ENCODE measurements at places on chromosomes 2 and 18. TPM values are rescaled to one million over a fixed set of nuclear protein-coding genes. Genes with fewer than 3 reads are reported as not detected.

DNA sequence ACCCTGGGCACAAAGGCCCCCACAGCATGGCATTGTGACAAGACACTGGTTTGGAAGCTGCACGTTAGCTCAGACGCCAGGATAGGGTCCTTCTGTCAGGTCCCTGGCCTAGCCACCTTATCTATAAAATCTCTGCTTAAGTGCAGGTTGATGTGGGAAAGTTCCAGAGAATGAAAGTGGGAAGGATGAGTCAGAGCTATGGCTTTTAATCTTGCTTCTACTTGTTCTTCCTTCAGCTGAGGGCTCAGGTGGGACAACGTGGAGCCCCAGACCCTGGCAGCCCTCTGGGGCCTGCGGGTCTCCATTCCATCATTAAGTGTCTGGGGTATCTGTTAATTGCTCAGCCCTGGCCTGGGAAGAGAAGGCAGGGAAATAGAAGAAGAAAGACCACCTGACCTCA lies 64.5 kb downstream of the CELF4 start:
- no peak for DNase-seq

Gene REG1B
- total RNA-seq = not detected

Gene UBE2F
- 78.0 TPM for total RNA-seq

- DNase-seq = no peak
Observed at GRCh38 chr2:46025081-46025480, 272.1 kb upstream of the EPAS1 start.

- DNase-seq = no peak
Observed at GRCh38 chr2:48601349-48601748, 16.3 kb upstream of the GTF2A1L start.

DNA sequence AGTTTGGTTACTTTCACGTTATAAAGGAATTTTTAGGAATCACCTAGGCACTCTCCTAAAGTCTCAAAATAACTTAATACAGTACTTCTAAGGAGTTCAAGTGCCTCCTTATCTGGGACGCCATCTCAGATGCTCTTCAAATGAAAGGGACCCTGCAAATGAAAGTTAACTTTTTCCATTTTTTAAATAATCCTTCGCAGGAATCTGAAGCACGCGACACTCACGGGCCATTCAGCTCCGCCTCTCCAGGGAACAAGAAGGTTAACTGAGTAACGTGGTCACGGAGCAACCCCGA lies 537 bp upstream of the ZC3H15 start:
- no peak for DNase-seq

Gene PAX8
- 1.8 TPM for total RNA-seq

- DNase-seq = no peak
Observed at GRCh38 chr2:39735648-39736047, 43.4 kb downstream of the THUMPD2 start.

DNA sequence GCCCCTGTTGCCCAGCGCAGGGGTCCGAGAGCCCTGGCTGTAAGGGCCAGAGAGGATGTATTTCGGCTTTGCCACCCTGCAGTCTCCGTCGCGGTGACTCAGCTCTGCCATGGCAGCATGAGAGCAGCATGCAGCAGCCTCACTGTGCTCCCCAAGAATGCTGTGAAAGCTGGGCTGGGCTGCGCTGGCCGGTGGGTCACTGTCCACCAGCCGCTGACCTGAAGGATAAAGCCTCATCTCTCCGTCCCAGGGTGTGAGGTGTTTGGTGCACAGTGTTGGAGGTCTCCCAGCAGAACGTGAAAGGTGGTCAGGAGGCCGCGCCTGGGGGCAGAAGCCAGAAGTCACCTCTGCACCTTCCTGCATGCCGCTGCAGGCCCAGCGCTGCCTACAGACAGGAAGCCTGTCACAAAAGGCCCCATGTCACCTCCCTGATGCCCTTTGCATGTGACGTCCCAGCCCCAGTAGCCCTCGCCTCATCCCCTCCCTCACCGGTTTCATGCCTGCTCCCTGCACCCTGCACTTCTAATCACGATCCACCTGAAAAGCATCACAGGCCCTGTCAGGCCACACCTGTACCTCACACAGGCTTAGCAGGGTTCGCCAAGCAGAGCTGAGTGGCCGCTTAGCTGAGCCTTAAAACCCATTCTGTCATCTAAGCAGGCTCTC lies 342.1 kb downstream of the EIPR1 start:
- no peak for DNase-seq

Gene KYNU
- 0.56 TPM for total RNA-seq

DNA sequence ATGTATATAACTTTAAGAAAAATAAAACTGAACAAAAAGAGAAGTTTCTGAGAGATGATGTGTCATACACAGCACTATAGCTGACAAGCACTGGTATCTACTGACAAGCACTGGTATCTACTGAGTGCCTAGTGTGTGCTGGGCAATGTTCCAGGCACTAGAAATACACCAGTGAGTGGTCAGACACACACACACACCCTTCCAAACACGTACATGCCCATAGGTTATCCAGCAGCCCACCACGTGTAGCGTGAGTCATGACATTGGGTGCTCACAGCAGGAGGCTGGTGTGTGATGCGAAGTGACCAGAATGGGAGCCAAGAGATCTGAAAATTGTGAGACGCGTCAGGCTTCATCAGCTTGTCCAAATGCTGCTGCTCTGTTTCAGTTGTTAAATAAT lies 12.2 kb upstream of the GNAL start:
- DNase-seq = no peak

GRCh38 chr2:25250331-25251070 lies 82.1 kb upstream of the POMC start:
- no peak for DNase-seq

Gene MTCL1
- total RNA-seq = 0.50 TPM

Gene ACTR1B
- 59.0 TPM for total RNA-seq

DNA sequence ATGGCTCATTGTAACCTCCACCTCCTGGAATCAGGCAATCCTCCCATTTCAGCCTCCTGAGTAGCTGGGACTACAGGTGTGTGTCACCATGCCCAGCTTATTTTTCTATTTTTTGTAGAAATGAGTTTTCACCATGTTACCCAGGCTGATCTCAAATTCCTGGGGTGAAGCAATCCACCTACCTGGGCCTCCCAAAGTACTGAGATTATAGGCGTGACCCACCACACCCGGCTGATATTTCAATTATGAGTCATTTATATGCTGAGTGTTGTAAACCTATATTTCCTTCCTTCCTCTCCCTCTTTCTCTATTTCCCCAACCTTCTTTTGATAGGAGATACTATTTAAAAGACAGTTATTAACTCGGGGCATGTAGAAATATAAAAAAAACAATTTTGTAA lies 469.6 kb upstream of the ID2 start:
- DNase-seq = no peak

Gene KCNG3
- total RNA-seq = not detected

All from natural killer cell treated with Interleukin-12 subunit alpha and Interleukin-12 subunit beta and Interleukin-15 and Interleukin-18, amount 100 ng/mL, for 72 hours (primary cell).